ENCODE measurements at places on chromosomes 7 and 10.

GRCh38 chr7:85021101-85021704, 165.7 kb downstream of the SEMA3D start:
- no peak for DNase-seq
- no peaks in the 10 kb centered on the region for H3K36me3 ChIP-seq
- no peak overlapping the region for H3K27ac ChIP-seq
- H3K27me3 ChIP-seq: no peaks in the 10 kb centered on the region
- no peak overlapping the region for H3K4me3 ChIP-seq

DNA sequence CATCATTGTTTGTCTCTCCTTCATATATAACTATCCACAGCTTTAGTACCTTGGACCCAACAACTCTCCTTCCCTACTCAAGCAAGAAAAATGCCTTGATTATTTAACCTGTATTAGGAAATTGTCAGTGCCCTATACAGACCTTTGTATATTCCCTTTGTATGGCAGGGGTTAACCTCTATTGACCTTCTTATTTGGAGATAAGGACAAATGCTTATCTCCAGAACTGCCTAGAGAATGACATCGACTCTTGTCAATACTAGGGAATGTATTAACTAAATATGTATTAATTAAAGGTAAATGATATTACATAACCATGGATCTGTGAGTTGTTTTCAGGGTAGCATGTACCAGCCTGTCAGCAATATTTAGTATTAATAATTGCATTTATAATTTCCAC, 10.4 kb upstream of the AKR1D1 start:
- no peak for DNase-seq
- H3K4me3 ChIP-seq: no peak overlapping the region
- no peaks in the 10 kb centered on the region for H3K4me1 ChIP-seq
- H3K36me3 ChIP-seq: no peaks in the 10 kb centered on the region
- H3K27ac ChIP-seq: no peak overlapping the region
- no peaks in the 10 kb centered on the region for H3K27me3 ChIP-seq

GRCh38 chr10:21512573-21513404, 12.7 kb downstream of the SKIDA1 start:
- no peak for DNase-seq
- peaks cover 5% of the 10 kb centered on the region for H3K27me3 ChIP-seq
- H3K27ac ChIP-seq: no peak overlapping the region
- no peak overlapping the region for H3K4me3 ChIP-seq
- no peaks in the 10 kb centered on the region for H3K4me1 ChIP-seq

- H3K36me3 ChIP-seq: no peaks in the 10 kb centered on the region
- no peak overlapping the region for H3K27ac ChIP-seq
- no peak overlapping the region for H3K4me3 ChIP-seq
- H3K4me1 ChIP-seq: no peaks in the 10 kb centered on the region
- no peaks in the 10 kb centered on the region for H3K27me3 ChIP-seq
Measured at GRCh38 chr10:72175149-72175548, 40.7 kb upstream of the ANAPC16 start.

DNA sequence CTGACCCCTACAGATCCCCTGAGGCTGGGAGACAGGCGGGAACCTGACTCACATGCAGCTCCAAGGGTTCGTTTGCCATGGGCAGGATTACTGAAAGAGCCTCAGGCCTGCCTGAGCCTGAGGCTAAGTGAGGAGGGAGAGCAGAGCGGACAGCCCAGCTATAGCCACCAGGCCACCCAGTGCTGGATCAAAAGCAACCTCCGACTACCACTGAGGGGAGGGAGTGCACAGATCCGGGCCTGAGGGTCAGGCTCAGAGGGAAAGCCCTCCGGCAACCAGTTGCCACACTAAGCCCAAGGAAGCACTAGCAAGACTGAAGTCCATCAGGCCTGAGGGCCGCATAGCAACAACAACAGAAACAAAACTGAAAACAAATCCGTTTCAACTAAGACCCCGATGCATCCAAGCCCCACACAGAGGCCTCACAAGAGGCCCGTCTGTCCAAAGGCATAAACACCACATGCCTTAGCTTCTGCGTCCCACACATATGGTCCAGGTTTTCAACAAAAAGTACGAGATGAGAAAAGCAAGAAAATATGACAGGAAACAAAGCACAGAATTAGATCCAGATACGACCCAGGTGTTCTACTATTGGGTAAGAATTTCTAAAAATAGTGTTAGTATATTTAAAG, 92.5 kb upstream of the VIPR2 start:
- H3K36me3 ChIP-seq: no peaks in the 10 kb centered on the region
- no peaks in the 10 kb centered on the region for H3K4me1 ChIP-seq

Data from iPS DF 6.9 (cell line).